Non-pigmented ciliary epithelial cell (primary cell): ENCODE measurements at places on chromosomes 1 and 21.

GRCh38 chr1:160149233-160149632 is 2.2 kb upstream of the ATP1A4 start:
- no peak for DNase-seq

GRCh38 chr1:31718327-31718897 is 14.6 kb upstream of the COL16A1 start:
- no peak for DNase-seq

DNA sequence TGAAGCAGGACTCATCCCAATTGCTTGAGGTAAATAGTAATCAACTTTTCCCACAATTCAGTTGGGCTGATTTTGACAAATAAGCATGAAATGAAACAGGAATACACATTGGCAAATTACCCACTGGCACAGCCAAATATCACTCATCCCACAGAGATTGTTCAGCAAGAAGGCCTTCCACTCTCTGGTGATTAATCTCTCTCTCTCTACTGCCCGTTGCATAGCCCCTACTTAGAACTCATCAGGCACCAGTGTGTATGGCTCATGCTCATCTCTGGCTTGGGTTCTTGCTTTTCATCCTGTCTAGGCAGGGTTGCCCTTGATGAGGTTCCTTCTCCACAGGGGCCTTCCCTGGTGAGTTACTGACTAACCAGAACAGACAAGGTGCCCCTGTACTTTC is 1.1 kb downstream of the BSDC1 start:
- DNase-seq, result no peak

GRCh38 chr1:185075476-185075875 is 30.1 kb downstream of the RNF2 start:
- DNase-seq, result no peak

GRCh38 chr1:111629190-111629954 is 9.8 kb downstream of the RAP1A start:
- no peak for DNase-seq

- no peak for DNase-seq
Observed at GRCh38 chr1:77405186-77405585, 123.4 kb downstream of the AK5 start.

DNA sequence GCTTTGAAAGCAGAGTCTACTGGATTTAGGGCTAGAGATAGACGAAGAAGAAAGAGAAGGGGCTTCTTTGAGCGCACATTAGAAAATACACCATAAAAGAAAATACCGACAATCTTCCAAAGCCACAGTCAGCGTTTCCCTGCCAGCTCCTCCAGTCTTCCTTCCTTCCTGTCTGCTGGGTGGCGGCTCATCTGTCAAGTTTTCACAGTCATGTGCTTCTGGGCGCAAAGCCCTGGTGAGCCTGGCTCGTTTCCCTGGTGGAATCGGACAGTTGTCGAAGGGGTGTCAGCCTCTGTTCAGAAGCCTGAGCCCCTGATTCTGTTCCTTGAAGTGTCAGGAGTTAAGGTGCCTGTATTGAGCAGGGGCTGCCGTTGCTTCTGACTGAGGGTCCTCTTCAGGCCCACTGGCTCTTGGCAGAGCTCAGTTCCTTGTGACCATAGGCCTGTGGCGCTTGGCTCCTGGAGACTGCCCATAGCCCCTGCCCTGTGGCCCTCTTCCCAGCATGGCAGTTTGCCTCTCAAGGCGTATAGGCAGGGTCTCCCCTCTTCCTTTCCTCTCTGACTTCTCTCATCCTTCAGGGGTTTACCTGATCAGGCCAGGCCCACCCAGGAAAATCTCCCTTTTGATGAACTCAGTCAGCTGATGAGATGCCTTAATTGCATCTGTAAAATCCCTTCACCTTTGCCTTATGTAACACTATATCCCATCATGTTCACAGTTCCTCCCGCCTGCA is 58.6 kb downstream of the ADARB1 start:
- DNase-seq, result no peak

DNA sequence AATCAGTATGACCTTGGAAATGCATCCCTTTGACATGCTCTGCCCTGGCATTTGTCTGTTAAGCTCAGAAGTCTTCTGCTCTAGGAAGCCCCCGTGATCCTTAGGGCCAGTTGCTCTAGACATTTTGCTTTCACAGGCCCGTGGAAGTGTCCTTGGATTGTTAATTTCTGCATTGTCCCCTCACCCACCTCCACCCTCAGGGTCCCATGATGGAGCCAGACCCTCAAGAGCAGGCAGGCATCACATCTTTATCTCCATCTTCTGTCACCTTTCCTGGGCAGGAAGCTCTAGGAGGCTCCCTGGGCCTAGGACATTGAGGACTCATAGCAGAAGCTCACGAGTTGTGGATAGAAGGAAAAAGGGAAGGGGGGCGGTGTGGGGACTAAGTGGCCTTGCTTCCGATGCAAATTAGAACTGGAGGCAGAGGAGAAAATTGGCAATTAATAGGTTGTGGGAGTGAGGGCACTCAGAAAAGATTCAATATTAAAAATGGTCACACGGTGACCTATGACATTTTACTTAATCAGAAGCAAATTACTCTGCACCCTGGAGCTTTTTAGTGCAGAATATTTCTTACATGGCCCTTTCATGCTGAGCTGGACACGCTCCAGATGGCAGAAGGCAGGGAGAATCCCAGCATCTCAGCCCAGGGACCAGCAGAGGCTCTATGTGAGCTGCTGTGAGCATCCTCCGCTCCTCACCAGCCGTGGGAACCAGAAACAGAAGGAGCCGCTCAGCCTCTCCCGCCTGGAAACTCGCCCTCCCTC is 185.0 kb downstream of the MATN1 start:
- no peak for DNase-seq

GRCh38 chr1:202811296-202812175 is 782 bp downstream of the PCAT6 start:
- no peak for DNase-seq

- DNase-seq, result no peak
Observed at GRCh38 chr1:101945884-101946283, 50.8 kb downstream of the OLFM3 start.

DNA sequence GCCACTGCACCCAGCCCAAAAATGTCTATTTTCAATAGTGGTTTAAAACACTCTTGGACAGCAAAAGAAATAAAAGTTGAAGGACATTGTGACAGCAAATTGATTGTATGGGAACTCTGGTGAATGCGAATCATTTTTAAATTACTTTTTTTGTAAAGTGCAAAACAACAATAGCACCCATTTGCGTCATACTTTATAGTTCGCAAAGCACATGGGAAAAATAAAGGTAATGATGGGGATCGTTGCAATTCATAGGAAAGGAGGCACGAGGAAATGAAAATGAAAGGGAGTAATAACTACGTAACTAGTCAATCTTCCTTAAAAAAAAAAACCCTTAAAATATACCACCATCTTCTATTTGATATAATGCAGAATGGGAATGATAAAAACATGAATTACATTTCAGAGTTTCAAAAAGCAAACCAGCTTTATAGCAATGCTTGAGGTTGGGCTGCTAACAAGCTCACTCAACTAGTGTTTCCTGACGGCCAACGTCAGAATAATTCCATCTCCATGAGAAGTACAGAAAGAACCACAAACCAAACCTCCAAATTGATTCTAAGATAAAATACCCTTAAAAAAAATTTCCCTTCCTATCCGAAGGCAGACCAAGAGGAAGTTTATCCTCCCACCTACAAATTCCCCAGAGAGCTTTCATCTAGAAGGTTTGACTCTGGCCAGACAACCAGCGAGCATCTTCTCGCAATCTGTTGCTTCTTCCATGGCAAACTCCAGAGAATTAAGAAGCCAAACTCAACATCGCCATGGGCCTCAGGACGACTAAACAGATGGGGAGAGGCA is at the start of gene EDARADD:
TSS of gene EDARADD (plus strand) at position 606 of the 801 bp plus-strand sequence. CDS start at position 765, 159 bp downstream.
- peak; percentile 60 for DNase-seq

DNA sequence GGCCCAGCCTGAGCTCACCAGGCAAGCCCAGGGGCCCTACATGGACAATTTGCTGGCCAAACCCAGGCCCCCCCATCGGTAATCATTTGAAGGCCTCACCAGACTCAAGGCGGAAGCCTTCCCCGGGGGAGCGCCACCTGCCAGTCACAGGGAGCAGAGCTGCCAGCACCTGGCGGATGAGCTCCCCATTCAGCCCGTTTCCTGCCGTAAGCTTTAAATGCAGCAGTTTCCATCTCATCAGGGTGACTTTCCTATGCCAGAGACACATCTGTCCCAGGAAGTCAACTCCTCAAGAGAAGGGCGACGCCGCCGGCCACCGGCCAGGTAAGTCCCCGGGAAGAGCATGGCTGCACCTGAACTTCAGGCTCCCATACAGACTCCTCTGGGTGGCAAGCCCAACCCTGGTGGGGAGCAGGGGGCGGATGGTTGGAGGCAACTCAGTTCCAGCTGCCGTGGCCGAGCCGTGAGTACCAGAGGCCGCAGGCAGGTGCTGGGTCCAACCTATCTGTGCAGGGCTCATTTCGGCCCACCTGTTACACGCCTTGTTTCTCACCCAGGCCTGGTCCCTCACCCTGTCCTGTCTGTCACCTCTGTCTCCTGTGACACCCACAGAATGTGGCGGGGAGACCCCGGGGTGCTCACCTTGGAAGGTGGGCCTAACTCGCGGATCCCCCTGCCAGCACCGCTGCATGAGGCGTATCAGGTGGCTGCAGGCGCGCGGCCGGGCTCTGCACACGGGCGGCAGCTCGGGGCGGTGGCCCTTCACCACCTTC is 20.7 kb downstream of the RIPK4 start:
- no peak for DNase-seq

DNA sequence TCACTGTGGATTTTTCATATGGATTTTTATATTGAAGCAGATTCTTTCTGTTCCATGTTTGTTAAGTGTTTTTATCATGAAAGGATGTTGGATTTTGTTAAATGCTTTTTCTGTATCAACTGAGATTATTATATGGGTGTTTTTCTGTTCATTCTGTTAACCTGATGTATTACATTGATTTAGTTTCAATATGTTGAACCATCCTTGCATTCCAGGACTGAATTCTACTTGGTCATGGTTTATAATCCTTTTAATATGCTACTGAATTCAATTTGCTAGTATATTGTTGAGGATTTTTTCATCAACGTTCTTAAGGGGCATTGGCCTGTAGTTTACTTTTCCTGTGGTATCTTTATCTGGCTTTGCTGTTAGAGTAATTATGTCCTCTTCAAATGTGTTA is 55.8 kb downstream of the CCDC30 start:
- DNase-seq, result no peak

GRCh38 chr1:150406483-150406882 is 42.5 kb downstream of the RPRD2 start:
- DNase-seq, result no peak

DNA sequence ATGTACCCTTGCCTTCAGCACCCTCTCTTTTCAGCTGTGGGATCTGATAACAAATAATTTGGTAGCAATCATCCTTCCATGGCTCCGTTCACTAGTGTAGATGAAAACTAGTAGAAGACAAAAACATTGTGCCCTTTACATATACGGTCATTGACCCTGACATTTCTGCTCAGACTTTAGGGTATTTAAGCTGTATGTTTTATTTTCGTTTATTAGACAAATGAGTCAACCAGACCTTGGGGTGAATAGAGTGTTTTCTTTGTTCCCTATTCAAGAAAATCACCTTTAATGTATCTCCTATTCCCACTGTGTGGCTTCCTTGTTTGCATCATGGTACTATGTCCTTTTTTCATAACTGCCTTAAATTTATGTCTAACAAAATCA is 187.3 kb downstream of the VAV3 start:
- no peak for DNase-seq

GRCh38 chr1:12434174-12434573 is 183.8 kb downstream of the DHRS3 start:
- peak; percentile 83 for DNase-seq

GRCh38 chr1:66478116-66478515 is 55.8 kb upstream of the SGIP1 start:
- peak; percentile 57 for DNase-seq

- DNase-seq, result no peak
Observed at GRCh38 chr1:66426239-66426853, 107.6 kb upstream of the SGIP1 start.

DNA sequence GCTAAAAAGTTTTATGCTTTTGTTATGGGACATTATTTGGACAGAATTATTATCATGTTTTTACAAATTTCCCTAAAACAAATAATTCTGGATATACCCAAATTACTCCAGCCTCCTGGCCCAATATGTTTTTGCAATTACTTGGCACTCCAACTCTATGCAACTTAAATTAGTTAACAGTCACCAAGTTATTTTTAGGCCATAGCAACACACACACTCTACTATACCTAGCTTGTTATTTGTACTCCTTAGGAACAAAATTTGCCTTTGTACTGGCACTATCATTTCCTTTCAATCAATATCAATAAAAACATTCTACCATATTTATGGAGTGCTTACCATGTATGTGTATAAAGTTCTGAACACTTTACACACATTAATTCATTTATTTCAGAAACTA is 7.7 kb downstream of the DUSP10 start:
- no peak for DNase-seq

GRCh38 chr1:232697187-232697822 is 67.4 kb upstream of the SIPA1L2 start:
- no peak for DNase-seq

GRCh38 chr21:38244407-38244787 is 12.4 kb upstream of the KCNJ15 start:
- DNase-seq, result no peak

GRCh38 chr1:222107267-222107666 is 365.4 kb upstream of the DUSP10 start:
- DNase-seq, result no peak

GRCh38 chr1:99363531-99363930 is 99.2 kb downstream of the PLPPR4 start:
- no peak for DNase-seq

DNA sequence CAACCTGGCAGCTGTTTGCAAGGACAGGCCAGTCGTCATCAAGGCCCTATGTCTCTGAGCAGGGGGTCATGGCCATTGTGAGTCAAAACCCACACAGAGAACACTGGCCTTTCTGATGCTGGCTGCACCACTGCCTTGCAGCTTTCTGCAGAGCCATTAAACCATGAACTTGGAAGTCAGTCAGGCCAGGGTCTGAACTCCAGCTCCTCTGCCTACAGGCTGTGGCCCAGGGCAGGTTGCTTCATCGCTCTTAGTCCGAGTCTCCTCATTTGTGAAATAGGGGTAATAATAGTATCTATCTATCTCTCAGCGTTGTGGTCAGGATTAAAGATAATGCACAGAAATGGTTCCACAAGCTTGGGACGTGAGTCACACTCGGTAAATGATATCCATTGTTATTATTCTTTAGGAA is 35.8 kb upstream of the HIVEP3 start:
- DNase-seq, result peak; percentile 83

DNA sequence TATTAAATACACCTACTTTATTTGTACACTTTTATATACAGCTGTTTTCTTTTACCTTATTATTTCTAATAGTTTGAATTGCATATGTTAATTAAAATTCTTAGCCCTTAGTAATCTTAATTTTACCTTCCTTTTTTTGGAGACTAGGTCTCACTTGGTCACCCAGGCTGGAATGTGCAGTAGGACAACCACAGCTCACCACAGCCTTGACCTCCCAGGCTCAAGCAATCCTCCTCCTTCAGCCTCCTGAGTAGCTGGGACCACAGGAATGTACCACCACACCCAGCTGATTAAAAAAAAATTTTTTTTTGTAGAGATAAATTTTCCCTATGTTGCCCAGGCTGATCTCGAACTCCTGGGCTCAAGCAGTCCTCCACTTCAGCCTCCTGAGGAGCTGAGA is 15.0 kb upstream of the SDC3 start:
- no peak for DNase-seq

- DNase-seq, result no peak
Observed at GRCh38 chr1:211606914-211607753, 28.2 kb upstream of the SLC30A1 start.

GRCh38 chr1:27763358-27763757 is 9.7 kb upstream of the STX12 start:
- no peak for DNase-seq

GRCh38 chr1:25568834-25569596 is 25.6 kb downstream of the LDLRAP1 start:
- no peak for DNase-seq

GRCh38 chr1:192448026-192448578 is 127.5 kb upstream of the RGS1 start:
- no peak for DNase-seq
